IMR-90 (cell line): ENCODE measurements at places on chromosomes 2 and 18. TPM values are rescaled to one million over a fixed set of nuclear protein-coding genes. Genes with fewer than 3 reads are reported as not detected.

GRCh38 chr18:27920836-27921235 is 256.1 kb downstream of the CDH2 start:
- no peak for DNase-seq
- no peak overlapping the region for H3K4me3 ChIP-seq
- H3K27ac ChIP-seq = no peak overlapping the region
- no peaks in the 10 kb centered on the region for H3K27me3 ChIP-seq
- H3K36me3 ChIP-seq = no peaks in the 10 kb centered on the region

GRCh38 chr2:28623582-28624405 is 127.8 kb upstream of the PPP1CB start:
- no peaks in the 10 kb centered on the region for H3K27me3 ChIP-seq
- H3K4me3 ChIP-seq = no peak overlapping the region
- no peak for DNase-seq
- no peak overlapping the region for H3K27ac ChIP-seq
- H3K36me3 ChIP-seq = no peaks in the 10 kb centered on the region

Gene DSC3
- total RNA-seq = under 0.01 TPM in 2 replicates

DNA sequence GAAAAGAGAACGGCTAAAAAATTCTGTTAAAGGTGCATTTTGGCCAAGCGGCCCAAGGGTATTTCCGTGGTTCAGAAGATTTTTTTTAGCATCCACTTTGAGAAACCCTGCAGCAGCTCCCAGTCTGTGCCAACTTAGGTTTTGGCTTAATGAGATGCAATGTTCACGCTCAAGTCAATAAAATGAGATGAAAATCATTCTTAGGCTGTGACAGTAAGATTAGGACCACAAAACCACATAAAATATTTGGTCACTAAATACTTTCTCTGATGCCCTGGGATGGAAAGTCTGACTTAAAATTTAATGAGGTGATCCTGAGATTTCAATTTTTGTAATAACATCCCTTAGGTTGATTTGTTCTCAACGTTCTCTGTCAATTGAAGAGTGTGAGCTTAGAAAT is 74.2 kb upstream of the FHL2 start:
- no peaks in the 10 kb centered on the region for H3K36me3 ChIP-seq
- H3K4me1 ChIP-seq = peaks cover 2% of the 10 kb centered on the region; the same call in 1 of the 2 replicates
- H3K4me3 ChIP-seq = no peak overlapping the region
- H3K27me3 ChIP-seq = peaks cover 45% of the 10 kb centered on the region

DNA sequence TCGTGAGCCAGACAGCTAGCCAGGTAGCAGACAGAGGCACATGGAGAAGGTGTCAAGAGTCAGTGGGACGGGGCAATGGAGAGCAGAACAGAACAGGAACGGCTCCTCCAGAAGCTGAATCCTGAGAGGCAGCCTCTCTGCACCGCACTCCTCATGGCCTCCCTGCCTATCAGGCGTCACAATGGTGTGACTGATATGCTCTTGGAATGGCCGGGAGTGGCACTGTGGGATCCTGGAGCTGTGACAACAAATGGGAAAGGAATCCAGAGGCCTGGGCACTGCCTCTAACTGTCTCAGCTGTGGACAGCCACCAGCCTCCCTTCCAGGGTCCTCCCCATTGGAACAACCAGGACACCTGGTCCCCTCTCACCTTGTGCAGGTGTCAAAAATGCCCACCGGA is 89.1 kb upstream of the ID2 start:
- no peaks in the 10 kb centered on the region for H3K36me3 ChIP-seq
- no peak overlapping the region for H3K4me3 ChIP-seq
- no peak for DNase-seq
- peaks cover 2% of the 10 kb centered on the region; the same call in 1 of the 2 replicates for H3K27me3 ChIP-seq
- H3K27ac ChIP-seq = no peak overlapping the region

Gene FBXO41
- total RNA-seq = 0.54 and 0.83 TPM in 2 replicates

Gene KCNG2
- total RNA-seq = not detected in 2 replicates

Gene FSIP2
- total RNA-seq = under 0.01 TPM in 1 of 2 replicates, not detected in the other

Gene PFN4
- total RNA-seq = 0.28 and 0.36 TPM in 2 replicates

Gene CCDC74A
- total RNA-seq = 3.1 and 3.8 TPM in 2 replicates

DNA sequence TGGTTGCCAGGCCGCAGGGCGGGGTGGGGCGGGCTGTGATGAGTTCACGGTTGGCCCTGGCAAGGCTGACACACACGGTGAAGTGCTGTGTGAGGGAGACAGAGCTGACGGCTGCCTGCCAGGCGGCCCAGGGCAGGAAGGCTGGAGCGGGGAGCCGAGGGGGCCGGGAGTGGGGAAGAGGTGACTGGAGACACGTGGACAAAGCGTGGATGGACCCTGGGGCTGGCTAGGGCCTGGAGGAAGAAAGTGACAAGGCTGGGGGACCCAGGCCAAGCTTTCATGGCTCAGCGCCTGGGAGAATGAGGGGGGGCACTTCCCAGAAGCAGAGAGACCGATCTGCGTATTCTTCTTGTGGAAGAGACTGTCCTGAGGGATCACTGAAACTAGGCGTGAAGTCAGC is 123.2 kb downstream of the DYSF start:
- no peak overlapping the region for H3K27ac ChIP-seq
- H3K4me3 ChIP-seq = no peak overlapping the region
- no peaks in the 10 kb centered on the region for H3K36me3 ChIP-seq
- peaks cover 9% of the 10 kb centered on the region for H3K27me3 ChIP-seq

Gene RAPH1
- total RNA-seq = 13.1 and 15.1 TPM in 2 replicates
